Stimulated activated CD4-positive, alpha-beta T cell treated with anti-CD3 and anti-CD28 coated beads, TNF-alpha, amount 100 ng/mL, for 48 hours (primary cell): ENCODE measurements at places on chromosomes 1 and 21.

DNA sequence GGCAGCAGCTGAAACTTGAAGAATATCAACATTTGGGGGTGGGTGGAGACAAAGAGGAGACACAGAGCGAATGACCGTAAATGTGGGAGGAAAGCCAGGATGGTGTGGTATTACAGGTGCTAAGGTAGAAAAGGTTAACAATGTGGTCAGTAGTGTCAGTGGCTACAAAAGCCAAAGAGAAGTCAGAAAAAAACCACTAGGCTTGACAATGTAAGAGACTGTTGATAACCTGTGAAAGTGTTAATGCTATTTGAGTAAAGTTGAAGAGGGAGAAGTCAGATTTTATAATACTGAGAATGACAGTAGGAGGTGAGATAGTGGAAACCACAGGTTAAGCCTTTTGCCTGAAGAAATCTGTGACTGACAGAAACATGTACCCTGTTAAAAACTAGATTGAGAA is 120.8 kb downstream of the CLEC20A start:
- DNase-seq = no peak

- no peak for DNase-seq
Observed at GRCh38 chr1:111236379-111236778, 8.9 kb downstream of the CHI3L2 start.

DNA sequence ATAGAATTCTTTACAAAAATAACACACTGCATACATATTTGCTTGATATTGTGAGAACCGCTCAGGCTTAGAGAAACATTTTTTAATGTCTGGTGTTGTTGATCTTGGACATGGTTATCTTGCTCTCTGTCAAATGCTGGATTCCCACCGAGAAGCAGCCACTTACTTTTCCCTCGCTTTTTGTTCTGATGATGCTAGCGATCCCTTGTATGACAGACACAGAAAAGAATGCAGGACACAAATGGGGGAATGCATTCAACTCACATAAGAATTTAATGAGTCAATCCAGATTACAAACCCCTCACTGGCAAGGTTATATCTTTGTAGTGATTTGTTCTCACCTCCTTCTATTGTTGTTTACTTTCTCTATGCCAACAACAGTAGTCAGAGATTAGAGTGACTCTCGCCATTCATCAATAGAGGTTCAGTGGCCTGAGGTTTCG is 76.8 kb upstream of the AKT3 start:
- no peak for DNase-seq

DNA sequence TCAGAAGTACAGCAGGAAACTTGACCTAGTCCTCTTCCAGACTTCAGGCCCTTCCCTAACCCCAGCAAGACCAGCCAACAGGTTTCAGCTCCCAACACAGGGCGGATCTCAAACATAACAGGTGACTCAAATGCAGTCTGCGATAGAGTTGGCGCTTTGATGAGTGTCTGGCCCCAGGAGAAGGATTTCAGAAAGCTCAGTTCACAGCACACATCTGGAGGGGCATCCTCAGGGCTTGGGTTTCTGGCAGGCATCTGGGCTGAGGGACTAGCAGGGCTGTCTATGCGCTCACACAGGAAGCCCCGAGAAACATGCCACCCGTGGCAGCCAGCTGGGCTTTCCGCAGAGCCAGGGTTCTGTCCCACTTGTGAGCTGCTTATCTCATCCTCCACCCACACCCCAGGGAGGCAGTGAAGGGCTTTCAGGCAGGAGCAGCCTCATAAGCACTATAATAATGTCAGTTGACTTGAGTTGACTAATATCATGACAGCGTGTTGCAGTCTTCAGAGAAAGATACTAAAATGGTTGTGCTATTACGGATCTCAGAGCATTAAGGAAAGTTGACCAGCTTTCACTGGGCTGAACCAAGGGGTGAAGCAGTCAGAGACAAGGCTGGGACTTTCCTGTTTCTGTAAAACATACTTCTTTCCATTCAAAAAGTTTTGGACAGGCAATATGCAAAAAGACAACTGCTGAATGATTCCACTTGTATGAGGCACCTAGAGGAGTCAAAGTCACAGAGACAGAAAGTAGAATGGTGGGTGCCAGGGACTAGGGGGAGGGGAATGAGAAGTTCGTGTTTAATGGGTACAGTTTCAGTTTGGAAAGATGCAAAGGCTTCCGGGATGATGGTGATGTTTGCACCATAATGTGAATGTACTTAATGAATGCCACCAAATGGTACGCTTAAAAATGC is 233.0 kb upstream of the IRF2BP2 start:
- DNase-seq = peak; percentile 86

DNA sequence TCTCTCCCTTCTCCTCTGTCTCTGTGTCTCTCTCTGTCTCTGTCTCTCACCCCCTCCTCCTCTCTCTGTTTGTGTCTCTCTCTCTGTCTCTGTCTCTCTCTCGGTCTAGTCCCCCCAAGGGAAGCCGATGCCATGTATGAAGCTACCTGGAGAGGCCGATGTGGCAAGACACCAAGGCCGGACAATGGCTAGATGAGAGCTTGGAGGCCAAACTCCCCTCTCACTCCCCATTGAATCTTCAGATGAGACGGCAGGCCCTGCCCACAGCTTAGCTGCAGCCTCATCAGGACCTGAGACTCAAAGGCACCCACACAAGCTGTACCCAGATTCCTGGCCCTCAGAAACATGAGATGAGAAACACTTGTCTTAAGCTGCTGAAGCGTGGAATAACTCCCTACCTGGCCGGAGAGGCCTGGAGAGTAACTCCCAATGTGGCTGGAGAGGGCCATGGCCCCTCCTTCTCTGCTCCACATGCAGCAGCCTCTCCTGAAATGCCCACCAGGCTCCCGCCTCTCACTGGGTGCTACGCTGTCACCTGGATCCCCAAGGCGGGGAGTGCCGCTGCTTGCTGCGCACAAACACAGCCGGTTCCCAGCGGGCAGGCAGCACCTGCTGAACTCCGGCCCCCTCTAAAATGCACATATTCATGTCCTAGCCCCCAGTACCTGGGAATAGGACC is 7.8 kb upstream of the ACTRT2 start:
- DNase-seq = no peak

DNA sequence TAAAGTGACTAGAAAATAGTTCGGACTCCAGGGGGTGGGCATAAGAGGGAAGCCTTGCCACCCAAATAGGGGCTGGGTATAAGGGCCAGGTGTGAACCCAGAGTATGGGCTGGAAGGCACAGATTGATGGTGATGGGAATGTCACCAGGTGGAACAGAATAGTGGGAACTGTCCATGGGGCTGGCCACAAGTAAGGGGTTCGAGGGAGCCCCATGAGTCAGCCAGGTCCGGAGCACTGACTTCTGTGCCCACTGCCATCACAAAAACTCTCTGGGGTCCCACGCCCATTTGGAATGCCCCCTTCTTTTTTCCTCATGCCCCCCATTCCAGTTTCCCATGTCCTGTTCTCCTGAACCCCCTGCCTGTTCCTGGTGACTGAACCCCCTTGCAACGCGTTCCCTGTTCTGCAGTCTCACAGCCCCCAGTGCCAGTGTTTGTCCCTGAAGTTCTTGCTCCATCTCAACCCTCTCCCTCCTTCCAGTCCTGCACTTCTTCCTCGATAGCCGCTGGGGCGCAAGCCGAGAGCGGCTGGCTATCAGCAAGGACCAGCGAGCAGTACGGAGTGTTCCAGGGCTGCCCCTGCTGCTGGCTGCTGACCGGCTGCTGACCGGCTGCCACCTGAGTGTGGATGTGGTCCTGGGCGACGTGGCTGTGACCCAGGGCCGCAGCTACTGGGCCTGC is 7.9 kb downstream of the TRIM46 start:
- DNase-seq = no peak

DNA sequence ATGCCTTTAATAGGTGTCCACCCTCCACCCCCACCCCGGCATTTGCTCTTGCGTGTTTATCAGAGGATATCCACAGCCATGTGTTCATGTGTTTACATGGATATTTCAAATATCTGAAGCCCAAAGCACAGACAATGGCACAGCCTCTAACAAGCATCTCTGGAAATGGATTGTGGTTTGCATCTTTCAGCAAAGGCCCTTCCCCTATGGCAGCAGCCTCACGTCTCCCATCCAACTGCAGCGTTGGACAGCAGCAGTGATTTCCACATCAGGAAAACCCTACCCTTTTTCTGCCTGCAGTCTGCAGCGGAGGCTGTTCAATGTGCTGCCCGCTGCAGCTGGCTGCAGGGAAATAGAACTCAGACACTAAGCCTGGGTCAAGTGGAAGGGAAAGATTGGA is 1.6 kb downstream of the RASSF5 start:
- no peak for DNase-seq

- DNase-seq = no peak
Observed at GRCh38 chr1:239583536-239583935, 197.2 kb downstream of the CHRM3 start.

- no peak for DNase-seq
Observed at GRCh38 chr1:12130466-12131130, 36.2 kb upstream of the TNFRSF1B start.
